Cortex of kidney (tissue), 1 donor: ENCODE measurements at places on chromosomes 1 and 21.

DNA sequence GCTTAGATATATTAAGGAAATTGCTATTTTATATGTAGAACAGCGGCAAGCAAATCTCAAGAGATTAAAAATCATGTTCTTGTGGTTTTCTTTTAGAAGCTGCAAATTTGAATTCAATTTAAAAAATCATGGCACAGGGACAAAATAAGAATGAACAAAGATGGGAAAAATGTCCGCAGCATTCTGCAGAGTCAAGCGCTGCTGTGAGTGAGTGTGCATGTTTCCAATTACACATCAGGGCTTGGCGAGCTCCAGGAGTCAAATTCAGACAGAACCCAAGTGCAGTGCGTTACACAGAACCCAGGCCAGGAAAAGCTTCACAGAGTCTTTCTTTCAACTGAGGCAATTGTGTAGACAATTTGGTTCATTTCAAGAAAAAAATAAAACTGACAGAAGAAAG lies 33.3 kb upstream of the ERG start:
- DNase-seq, result no peak

DNA sequence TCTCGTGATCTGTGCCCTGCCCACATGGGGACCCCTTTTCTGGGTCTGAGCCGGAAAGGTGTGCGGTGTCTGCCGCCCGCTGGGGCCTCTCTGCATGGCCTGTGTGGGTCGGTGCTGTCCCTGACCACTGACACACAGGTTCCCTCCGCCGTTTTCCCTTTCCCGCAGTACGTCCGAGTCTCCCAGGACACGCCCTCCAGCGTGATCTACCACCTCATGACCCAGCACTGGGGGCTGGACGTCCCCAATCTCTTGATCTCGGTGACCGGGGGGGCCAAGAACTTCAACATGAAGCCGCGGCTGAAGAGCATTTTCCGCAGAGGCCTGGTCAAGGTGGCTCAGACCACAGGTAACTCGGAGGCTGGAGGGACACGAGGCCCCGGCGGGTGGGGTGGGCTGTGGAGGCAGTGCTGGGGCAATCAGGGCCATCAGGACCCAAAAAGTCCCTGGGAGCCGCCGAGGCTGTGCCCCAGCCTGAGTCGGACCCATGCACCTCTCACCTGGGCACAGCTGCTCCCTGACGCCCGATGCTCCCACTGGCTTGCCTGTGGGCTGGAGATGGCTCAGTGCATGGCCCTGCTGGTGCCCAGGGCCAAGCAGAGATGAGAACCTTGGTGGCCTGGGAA lies 13.3 kb downstream of the TRPM2 start:
- DNase-seq, result no peak

DNA sequence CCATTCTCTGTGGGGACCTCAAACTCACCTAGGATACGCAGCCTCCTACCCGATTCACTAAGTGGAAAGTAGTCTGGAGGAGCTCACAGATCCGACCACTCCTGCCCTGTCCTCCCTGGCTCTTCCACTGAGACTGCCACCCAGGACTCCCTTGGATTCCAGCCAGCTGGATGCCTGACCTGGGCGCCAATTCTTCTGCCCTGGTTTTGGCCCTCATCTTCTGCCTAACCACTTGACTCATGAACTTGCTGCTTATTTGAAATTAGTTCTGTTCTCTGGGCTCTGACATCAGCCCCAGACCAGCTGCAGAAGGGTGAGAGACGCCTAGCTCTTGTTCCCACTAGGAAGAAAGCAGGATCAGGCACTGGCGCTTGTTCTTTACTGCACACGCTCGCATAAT lies 48.9 kb downstream of the SLC35D1 start:
- no peak for DNase-seq

DNA sequence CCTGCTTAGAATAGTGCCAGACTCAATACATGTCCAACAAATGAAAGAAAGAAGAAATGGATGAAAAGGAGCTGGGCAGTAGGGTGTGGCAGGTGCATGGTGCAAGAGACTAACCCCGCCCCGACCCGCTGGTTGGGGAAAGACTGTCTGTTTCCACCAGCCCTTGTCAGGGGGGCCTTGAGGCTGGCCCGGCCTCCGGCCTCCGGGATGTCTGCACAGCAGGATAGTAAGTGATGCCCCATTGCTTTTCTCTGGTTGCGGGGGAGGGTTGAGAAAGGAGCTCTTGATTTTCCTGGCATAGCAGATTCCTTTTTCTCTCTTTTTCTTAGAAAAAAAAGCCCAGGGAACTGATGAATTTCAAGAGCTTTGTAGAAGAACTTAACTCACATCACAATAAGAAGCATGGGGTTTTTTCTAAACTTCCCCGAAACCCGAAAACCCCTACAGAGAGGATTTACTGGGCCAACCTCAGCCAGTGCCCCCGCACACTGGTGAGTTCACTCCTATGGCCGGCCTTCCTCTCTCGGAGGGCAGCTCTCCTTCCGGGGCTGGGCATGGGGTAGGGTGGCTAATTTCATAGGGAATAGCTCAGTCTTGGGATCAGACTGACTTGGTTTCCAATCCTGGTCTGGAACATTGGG lies 12.5 kb upstream of the TTC22 start:
- no peak for DNase-seq

- no peak for DNase-seq
These were observed 119.0 kb upstream of the ADGRL2 start for GRCh38 chr1:81681601-81682266.

DNA sequence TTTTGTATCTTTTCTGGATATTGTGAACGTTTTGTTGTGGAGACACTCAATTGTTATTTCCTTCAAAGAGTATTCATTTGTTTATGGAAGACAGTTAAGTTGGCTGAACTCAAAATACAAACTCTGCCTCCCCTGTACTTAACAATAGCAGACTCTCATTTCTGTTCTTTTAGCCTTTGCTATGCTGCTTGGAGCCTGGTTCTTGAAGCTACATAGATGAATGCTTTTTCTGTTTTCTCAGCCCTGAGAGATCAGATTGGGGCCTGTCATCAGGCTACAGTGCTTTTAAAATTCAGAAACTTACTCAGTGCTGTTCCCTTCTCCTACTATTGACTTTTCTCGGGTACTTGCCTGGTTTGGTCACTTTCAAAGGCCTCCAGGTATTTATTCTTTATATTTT lies 215.7 kb upstream of the LYPLAL1 start:
- no peak for DNase-seq

DNA sequence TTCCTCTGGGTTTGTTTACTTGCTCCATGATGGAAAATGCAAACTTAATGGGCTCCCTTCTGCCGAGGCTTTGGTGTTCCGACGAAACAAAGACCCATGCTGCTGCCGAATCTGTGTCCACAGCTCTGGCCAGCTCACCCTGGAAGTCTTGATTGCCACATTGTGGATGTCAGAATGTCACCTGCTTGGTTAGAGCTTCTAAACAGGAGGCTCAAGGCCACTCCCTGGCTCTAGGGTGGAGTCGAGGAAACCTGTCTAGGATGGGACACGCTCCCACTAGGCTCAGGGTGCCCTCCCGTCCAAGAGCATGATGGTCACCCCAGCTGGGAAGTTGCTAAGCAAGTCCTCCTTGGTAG lies 279.3 kb upstream of the VAMP3 start:
- no peak for DNase-seq

DNA sequence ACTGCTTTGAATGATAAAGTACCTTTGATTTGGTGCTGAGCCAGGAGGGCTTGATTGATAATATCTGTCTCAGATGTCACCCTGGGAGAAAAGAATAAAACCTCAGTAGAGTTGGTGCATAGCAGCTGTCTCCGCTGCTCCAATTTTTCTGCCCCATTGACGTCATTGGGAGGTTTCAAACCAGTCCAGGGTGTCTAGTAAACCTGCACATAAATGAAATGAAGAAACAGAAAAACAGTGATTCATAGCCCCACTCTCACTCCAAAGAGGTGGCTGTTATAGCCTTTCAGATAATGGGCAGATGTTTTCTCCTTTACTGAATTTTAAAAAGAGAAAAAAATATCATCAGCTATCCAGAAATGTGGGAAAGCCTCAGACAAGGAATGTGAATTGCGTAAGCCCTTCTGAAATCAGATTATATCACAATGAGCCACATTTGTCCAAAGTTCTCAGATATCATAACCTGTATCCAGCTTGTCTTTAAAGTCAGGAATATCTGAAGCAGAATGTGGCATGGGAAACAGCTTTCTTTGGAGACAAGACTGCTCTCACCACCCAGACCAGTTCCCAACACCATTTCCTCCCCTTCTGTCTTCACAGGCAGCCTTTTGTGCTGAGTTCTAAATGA lies 351.3 kb upstream of the SGIP1 start:
- no peak for DNase-seq
